T1000 (cell line): ENCODE measurements at places on chromosomes 3 and 15.

DNA sequence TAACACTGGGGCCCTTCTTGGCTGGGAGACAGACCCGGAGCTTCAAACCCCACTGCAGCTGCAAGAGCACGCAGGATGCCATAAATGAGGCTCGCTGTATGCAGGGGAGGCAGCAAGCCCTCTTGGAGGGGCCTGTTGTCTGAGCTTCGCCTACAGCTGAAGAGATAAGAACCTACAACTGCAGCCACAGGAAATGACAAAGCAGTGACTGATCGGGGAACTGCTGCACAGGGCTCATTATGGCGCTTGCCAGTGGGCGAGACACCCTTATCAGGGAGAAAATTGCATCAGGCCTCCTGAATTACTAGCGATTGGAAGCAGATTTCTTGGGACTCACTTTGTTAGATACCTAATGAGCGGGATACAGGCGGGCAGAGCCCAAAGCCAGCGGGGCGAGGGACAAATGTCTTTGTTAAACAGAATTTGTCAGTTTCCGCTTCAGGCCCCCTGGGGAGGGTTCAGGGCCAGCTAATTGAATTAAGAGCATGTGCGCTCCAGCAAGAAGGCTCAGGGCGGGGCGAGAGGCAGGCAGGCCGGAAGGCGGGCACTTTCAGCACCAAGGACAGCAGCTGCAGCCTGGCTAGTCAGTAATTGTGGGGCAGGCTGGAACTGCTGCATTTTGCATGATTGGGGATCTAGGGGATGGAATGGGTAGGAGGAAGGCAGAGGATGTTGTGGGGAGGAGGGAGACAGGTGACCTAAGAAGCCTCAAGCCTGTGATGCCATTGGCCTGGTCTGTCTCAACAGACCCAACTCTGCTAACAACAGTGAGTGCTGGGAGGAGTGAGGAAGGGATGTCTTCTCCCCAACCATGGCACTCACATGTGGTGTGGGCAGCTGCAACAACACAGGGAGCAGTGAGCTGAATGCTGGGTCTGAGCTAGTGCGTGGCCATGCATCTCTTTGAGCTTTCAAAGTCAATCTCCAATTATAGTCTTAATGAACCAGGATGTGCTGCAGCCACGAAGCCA lies 55.3 kb downstream of the CCDC33 start:
- DNase-seq: peak; percentile 52

- DNase-seq: no peak
Observed at GRCh38 chr3:47669026-47669749, 90.5 kb upstream of the CSPG5 start.

- no peak for DNase-seq
Observed at GRCh38 chr15:74194572-74195559, 7.7 kb downstream of the STRA6 start.

GRCh38 chr15:39404767-39405181 lies 176.1 kb upstream of the THBS1 start:
- peak; percentile 85 for DNase-seq

- no peak for DNase-seq
Observed at GRCh38 chr3:24522146-24522579, 27.5 kb upstream of the THRB start.

DNA sequence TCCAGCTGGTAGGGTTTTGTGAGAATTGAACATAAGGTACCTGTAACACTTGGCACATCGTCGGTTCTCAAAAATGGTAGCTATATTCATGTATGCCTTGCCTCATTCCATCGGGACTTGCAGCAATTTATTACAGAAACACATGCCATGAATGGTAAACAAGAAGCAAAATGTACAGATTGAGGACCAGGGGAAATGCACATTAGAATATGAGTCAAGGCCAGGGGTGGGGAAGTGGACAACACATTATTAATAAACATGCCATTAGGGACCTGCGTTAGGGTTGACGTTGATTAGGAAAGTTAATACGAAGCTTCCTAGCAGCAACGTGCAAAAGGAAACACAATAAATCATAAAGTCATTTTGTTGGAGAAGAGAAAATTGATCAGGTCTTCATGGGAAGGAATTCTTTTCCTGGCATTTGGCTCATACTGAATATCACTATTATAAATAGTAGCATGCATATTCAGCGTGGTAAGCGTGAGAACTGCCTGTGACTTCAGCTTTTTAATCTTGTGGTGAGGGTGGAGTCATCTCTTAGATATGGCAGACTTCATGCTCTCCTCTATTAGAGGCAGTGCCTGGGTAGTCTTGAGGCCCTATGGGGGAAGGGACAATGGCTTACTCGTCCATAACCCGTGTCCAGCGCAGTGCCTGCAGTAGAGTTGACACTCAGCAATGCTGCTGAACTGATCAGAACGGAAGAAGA lies 184.9 kb downstream of the SV2B start:
- DNase-seq: no peak

DNA sequence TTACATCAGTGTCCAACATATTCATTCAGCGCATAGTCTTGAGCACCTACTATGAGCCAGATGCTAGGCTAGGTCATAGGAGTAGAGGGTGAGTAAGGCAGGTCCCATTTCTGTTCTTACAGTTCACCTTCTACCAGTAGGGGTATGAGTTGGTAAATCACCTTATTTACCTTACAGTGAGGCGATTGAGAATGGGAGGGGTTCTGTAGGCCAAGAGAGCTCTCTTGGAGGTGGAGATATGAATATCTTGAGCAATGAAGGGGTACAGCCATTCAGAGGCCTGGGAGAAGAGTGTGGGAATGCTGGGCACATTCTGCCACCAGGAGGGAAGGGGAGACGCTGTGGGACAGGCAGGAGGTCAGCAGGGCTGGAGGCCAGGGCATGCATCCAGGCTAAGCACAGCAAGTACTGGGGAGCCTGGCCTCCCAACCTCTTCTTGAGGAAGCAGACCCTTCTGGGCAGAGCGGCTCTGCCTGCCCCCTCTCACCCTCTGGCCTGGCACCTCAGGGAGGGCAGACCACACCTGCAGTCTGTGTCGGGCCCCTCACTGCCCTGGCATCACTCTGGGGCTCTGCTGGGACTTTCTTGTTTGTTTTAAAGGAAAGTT lies 123.4 kb downstream of the EEFSEC start:
- no peak for DNase-seq

- DNase-seq: no peak
Observed at GRCh38 chr3:185070491-185071286, 82.2 kb downstream of the C3orf70 start.

DNA sequence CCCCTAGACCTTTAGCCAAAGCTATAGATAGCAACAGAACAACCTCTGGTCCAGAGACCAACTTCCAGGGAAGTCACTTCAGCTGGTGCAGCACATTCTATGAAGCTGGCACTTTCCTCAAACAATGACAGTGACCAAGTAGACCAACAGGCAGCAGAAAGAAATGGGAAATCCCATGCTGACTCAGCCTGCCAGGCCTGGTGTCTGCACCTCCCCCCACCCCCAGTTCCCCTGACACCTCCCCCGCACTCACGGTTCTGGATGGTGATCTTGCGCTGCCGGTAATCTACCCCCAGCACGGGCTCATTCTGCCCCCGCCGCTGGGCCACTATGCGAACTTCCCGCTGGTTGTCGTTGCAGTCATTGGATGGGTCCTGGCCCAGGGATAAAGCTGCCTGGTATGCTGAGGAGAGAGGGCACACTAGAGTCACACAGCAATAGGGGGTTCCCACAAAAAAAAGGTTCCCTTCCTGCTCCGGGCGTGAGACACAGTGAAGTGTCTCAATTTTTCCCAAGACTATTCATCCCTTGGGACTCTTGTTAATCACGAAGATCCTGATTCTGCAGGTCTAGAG lies 17.0 kb downstream of the ILDR1 start:
- no peak for DNase-seq

DNA sequence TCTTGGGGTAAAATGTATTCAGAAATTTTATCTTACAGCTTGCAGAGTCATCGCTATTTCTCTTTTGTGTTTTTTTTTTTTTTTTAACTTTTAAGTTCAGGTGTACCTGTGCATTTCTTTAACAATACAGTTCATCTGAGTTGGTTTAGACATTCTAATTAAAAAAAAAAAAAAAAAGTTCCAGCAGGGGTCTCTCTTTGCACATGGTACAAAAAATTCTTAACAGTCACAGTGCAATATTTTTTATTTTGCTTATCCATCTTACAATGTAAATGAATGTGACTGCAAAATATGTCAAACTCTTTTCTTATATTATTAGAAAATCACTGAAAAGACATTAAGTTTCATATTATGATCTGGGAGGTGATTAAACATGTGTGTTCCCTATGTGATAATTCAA lies 47.5 kb upstream of the SLC9A9 start:
- DNase-seq: no peak

- DNase-seq: no peak
Observed at GRCh38 chr3:129985113-129985512, 10.6 kb downstream of the TRH start.

- peak; percentile 12 for DNase-seq
Observed at GRCh38 chr3:176950743-176951142, 246.5 kb downstream of the TBL1XR1 start.

DNA sequence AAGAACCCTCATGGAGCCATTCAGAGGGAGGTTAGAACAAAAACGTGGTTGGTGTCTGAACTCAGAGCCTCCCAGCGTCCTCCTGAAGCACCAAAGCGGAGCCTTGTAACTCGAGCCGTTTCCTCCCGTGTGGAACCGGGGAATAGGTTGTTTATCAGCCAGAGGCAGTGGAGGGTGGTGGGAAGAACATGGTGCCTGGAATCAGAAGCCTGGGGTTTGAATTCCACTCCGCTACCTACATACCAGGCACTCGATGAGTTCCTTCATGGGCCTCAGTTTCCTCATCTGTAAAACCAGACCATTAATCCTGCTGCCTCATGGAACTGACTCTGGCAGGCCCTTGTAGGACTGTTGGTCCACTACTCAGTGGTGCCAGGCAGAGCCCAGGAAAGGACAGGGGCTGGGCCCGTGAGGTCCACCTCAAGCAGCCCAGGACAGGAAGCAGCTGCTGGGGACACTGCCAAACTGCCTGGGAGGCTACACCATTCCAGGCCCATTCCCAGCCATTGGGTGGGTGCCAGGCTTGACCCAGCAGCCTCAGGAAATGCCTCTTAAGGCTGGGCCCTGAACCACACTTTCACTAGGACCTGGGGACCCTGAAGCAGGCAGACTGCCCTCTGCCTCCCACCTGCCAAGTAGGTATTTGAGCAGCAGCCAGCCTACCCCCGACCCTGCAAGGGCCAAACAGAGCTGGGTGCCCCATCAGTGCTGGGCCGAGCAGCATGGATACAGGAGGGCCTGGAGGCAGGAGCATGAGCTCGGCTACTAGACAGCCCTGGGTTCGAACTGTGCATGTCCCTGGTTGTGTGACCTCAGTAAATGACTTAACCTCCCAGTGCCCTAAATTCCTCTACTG lies 33.4 kb downstream of the PRKCD start:
- no peak for DNase-seq

GRCh38 chr15:36778531-36778930 lies 199.1 kb downstream of the CDIN1 start:
- DNase-seq: no peak

GRCh38 chr15:59953392-59953883 lies 50.7 kb upstream of the FOXB1 start:
- no peak for DNase-seq

GRCh38 chr3:112582244-112582874 lies 20.5 kb downstream of the SLC35A5 start:
- peak; percentile 21 for DNase-seq

GRCh38 chr15:101559952-101560351 lies 70.4 kb upstream of the PCSK6 start:
- DNase-seq: no peak

DNA sequence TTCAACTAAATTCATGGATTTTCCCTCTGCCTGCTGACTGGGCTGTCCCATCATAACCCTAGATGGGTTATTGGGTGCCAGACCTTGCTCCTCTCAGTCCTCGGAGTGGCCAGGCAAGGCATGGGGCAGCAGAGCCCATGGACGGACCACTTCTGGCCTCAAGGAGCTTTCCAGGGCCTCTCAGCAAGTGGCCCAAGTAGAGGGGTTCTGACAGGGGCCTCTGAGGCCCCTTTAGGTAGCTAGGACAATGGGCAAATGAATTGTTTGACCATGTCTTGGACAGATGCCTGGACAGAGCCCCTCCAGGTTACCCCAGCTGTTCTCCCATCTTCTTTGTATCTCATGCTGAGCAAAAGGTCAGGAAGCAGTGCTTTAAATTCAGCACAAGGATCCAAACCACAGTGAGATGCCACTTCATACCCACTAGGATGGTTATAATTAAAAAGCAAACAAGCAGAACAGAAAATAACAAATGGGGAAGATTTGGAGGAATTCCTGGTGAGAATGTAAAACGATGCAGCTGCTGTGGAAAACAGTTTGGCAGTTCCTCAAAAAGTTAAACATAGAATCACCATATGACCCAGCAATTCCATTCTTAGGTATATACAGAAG lies 61.6 kb downstream of the SPSB4 start:
- DNase-seq: no peak

- DNase-seq: no peak
Observed at GRCh38 chr3:188166441-188166840, 12.5 kb downstream of the LPP start.

- DNase-seq: no peak
Observed at GRCh38 chr3:146581951-146582467, 23.1 kb downstream of the PLSCR5 start.

DNA sequence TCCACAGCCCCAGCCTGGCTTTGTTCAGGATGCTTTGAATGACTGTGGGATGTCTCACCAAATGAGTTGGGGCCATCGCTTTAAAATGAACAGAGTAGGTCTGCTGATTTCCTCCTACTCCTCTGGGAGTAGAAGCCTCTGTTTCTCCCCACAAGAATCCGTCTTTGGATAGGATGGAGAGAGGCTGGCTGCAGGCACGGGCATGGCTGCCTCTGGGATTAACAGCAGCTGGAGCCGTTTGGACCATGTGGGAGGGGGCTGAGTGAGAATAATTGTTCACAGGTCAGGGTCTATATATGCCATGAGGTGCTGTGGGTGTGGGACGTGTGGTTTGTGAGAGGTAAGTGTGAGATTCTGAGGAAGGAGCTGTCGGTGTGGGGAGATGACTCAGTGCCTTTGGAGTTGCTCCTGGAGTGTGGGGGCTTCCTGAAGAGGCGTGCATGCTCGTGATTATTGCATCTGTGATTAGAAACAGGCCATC lies 48.0 kb upstream of the APEH start:
- DNase-seq: no peak

DNA sequence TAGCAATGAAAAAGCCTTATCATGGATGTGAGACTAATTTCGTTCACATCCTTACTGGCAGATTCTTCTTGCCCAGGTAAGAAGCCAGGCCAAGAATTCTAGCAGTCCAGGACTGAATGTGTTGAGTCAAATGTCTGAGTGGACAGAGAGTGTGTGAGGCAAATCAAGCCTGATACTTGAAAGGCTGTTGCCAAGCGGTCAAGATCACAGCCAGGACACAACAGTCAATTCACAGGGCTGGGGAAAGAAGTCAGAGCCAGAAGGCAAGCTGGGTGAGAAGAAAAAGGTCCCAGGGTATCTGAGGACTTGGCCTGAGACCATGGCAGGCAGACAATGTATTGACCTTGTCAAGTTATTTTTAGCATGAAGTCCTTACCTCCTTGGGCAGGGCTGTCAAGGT lies 301.3 kb downstream of the ZNF385D start:
- no peak for DNase-seq

DNA sequence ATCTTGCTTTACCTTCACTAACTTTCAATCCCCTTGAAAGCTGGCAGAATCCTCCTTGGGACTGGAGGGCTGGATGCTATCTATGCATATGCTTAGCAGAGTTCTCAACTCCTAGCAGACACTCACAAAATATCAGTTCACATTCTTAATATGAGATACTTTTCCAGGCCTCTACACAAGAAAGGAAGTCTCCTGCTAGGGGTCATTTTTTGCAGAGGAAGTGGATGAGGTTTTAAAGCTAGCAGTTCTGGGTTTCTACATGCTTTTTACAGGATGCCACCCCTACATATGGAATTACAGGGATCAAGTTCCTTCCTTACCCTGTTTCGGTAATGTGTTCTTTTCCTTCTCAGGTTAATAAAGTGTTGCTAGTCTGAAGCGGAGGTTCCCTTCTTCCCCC lies 206.3 kb upstream of the TP63 start:
- no peak for DNase-seq
